IPS DF 6.9 (cell line): ENCODE measurements at places on chromosomes 13 and 19.

GRCh38 chr19:43768273-43769050, 12.3 kb downstream of the KCNN4 start:
- H3K4me1 ChIP-seq, result no peaks in the 10 kb centered on the region; the same call in 1 of the 2 replicates
- H3K4me3 ChIP-seq, result no peak overlapping the region
- DNase-seq, result no peak
- no peaks in the 10 kb centered on the region for H3K36me3 ChIP-seq

DNA sequence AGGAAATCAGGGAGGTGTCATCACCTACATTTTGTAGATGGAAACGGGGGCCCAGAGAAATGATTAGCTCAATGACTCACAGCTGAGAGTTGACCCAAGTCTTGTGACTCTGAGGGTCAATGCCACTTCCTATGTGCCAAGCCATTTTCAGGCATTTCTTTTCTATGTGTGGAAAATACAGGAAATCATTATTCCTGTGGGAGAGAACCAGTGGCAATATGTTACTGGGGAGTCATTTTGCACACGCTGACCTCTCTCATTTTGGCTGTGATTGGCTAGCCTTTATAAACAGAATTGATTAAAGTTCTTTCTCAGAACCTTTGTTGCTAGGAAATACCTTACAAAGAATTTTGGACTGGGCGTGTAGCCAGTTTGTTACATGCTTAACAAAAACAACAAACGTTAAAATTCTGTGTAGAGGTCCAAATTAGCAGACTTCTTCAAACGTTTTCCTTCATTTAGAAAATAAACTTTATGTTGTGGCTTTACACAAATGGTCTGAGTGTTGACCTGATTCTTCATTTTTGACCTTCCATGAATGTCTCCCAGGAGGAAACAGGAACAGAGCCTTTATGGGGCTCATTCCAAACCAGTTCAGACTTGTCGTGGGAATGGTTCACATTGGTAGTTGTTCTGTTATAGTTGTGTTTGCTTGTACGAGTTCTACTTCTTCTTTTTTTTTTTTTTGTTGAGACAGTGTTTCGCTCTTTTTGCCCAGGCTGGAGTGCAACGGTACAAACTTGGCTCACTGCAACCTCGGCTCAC, 11.4 kb downstream of the PCCA start:
- H3K4me3 ChIP-seq, result no peak overlapping the region
- H3K36me3 ChIP-seq, result no peaks in the 10 kb centered on the region; the same call in 1 of the 2 replicates
- H3K4me1 ChIP-seq, result 0 out of 2 replicates have a peak, but pooled peaks cover 2% of the 10 kb centered on the region

- no peak overlapping the region for H3K4me3 ChIP-seq
- no peaks in the 10 kb centered on the region for H3K4me1 ChIP-seq
- no peaks in the 10 kb centered on the region for H3K27me3 ChIP-seq
- no peak for DNase-seq
- no peak overlapping the region for H3K27ac ChIP-seq
Observed at GRCh38 chr19:7067716-7068115, 1.8 kb upstream of the ZNF557 start.

GRCh38 chr13:39600766-39601165, 2.2 kb downstream of the LHFPL6 start:
- H3K27ac ChIP-seq, result no peak overlapping the region
- H3K27me3 ChIP-seq, result no peaks in the 10 kb centered on the region; the same call in 1 of the 2 replicates
- H3K4me1 ChIP-seq, result no peaks in the 10 kb centered on the region

- H3K27me3 ChIP-seq, result no peaks in the 10 kb centered on the region
- H3K4me3 ChIP-seq, result no peak overlapping the region
- DNase-seq, result no peak
- H3K36me3 ChIP-seq, result no peaks in the 10 kb centered on the region
Observed at GRCh38 chr13:30968846-30969245, 36.4 kb downstream of the TEX26 start.

- H3K36me3 ChIP-seq, result no peaks in the 10 kb centered on the region
- H3K4me3 ChIP-seq, result no peak overlapping the region
- no peak overlapping the region for H3K27ac ChIP-seq
- no peaks in the 10 kb centered on the region for H3K4me1 ChIP-seq
- H3K27me3 ChIP-seq, result no peaks in the 10 kb centered on the region
- no peak for DNase-seq
Observed at GRCh38 chr13:63044589-63045313, 1629.1 kb upstream of the PCDH20 start.

GRCh38 chr19:34402074-34402600, 2.1 kb upstream of the PDCD2L start:
- H3K4me1 ChIP-seq, result no peaks in the 10 kb centered on the region; the same call in 1 of the 2 replicates
- DNase-seq, result no peak
- peaks cover 10% of the 10 kb centered on the region; the same call in 1 of the 2 replicates for H3K36me3 ChIP-seq
- H3K27me3 ChIP-seq, result no peaks in the 10 kb centered on the region

- DNase-seq, result peak; percentile 77
- H3K4me1 ChIP-seq, result peaks cover 6% of the 10 kb centered on the region; the same call in 1 of the 2 replicates
- no peak overlapping the region for H3K4me3 ChIP-seq
- no peaks in the 10 kb centered on the region for H3K27me3 ChIP-seq
- H3K27ac ChIP-seq, result no peak overlapping the region
- no peaks in the 10 kb centered on the region for H3K36me3 ChIP-seq
Observed at GRCh38 chr13:51125495-51126226, 14.6 kb upstream of the C13orf42 start.

GRCh38 chr13:46296921-46297320, 85.2 kb downstream of the LRRC63 start:
- DNase-seq, result no peak
- no peaks in the 10 kb centered on the region for H3K27me3 ChIP-seq
- no peak overlapping the region for H3K27ac ChIP-seq
- peaks cover 1% of the 10 kb centered on the region; the same call in 1 of the 2 replicates for H3K4me1 ChIP-seq

DNA sequence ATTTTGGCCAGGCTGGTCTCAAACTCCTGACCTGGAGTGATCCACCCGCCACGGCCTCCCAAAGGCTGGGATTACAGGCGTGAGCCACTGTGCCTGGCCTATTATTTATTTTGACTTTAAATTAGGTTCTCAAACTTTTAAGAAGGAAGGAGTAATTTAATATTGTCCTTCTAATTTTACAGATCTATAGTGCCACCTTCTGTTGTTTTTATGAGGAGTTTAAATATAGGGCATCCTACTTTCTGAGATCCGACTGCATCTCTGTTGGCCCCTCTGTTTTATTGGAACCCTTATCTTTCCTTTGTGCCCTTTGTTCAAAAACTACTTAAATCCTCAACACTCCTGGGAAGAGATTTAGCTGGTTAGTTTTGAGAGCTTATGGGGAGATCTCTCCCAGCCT, 25.4 kb upstream of the ZMYM5 start:
- DNase-seq, result no peak
- no peaks in the 10 kb centered on the region for H3K4me1 ChIP-seq
- no peak overlapping the region for H3K27ac ChIP-seq

- H3K4me3 ChIP-seq, result no peak overlapping the region
- H3K36me3 ChIP-seq, result 0 out of 2 replicates have a peak, but pooled peaks cover 4% of the 10 kb centered on the region
- peaks cover 2% of the 10 kb centered on the region; the same call in 1 of the 2 replicates for H3K4me1 ChIP-seq
- no peak for DNase-seq
Observed at GRCh38 chr19:2087621-2088100, 8.5 kb downstream of the MOB3A start.

DNA sequence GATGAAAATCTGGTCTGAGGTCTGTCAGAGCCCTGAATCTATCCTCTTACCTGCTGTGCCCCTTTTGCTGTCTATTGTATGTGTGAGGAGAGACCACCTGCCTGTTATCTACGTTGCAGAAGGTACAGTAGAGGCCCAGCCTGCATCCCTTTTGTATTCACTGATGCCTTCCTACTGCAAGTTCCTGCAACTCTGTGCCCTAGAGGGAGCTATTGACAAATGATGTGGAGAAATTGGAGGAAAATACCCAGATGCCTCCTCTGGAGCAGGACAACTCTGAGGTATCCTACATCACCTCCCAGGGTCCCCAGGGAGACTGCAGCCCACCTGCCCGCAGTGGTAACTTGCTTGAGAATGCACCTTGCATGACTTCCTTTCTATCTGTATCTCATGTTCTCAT, 33.7 kb downstream of the SIAH3 start:
- H3K36me3 ChIP-seq, result no peaks in the 10 kb centered on the region
- H3K4me1 ChIP-seq, result no peaks in the 10 kb centered on the region
- no peak overlapping the region for H3K4me3 ChIP-seq
- no peak for DNase-seq
- no peaks in the 10 kb centered on the region for H3K27me3 ChIP-seq

DNA sequence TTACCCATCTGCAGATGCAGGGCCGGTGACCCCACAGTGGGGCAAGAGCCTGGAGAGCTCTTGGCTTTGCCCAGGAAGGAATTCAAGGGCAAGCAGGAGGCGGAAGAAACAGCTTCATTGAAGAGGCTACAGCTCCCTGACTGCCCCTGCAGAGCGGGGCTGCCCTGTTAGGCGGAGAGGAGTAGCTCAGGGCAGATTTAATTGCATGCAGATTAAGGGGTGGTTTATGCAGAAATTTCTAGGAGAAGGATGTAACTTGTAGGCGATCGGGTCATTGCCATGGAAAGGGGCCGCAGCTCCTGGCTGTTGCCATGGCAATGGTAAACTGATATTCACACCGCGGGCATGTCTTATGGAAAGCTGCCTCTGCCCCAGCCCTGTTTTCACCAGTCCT, 94.1 kb downstream of the ATP11A start:
- peaks cover 4% of the 10 kb centered on the region for H3K4me1 ChIP-seq
- H3K27me3 ChIP-seq, result no peaks in the 10 kb centered on the region
- peaks cover 7% of the 10 kb centered on the region; the same call in 1 of the 2 replicates for H3K36me3 ChIP-seq
- no peak overlapping the region for H3K4me3 ChIP-seq

DNA sequence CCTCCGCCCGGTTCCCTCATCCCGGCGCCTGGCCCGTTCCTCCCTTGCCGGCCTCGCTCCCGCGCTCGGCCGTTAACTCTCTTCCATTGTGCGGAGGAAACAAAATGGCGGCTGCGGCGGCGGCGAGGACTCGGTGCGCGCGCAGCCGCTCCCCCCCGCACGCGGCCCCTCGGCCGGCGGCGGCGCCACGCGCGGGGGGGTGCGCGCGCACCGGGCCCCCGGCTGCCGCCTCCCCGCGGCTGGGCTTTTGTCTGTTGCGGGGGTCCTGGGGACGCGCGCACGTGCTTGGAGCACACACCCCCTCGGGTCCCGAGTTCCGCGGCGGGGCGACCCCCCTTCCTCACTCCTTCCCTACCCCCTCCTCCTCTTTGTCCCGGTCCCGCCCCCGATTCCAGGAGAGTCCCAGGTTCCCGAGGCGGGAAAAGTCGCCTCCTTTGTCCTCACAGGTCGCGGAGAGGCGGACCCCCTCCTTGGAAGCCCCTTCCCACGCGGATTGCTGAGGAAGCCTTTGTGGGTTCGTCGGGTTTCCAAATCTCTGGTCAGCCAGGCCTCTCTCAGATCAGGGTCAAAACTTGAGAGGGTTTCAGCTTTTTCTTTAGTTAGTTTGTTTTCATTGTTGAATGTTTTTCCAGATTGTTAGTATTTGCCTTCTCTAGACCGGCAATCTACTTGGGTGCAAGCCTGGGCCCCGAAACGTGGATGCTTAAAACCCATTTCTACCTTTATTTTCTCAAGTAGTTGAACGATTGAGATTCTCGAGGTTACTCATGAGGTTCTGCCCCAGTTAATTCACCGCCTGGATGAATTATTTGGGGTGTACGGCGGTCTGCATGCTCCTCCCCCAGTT, 687 bp downstream of the ILF3 start:
- no peak overlapping the region for H3K27ac ChIP-seq
- H3K36me3 ChIP-seq, result peaks cover 8% of the 10 kb centered on the region
- H3K4me1 ChIP-seq, result no peaks in the 10 kb centered on the region
- peak; percentile 58 for DNase-seq

DNA sequence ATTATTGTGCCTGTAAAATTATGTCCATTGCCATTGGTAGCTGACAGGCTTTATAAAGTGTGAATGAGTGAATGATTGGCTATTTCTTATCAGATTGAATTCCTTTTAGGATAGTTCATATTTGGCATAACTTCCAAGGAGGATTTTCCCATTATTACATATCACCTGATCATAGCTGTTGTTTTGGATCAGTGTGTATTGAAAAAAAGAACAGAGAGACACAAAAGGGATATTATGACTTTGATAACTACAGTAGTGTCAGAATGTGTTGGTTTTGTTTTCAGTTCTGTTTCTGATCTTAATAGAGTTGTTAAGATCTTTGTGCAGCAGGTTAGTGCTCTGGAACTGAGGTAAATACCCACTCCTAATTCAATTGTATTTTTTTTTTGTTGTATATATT, 103.8 kb downstream of the LRCH1 start:
- no peak overlapping the region for H3K4me3 ChIP-seq
- no peaks in the 10 kb centered on the region for H3K36me3 ChIP-seq
- H3K27me3 ChIP-seq, result no peaks in the 10 kb centered on the region

DNA sequence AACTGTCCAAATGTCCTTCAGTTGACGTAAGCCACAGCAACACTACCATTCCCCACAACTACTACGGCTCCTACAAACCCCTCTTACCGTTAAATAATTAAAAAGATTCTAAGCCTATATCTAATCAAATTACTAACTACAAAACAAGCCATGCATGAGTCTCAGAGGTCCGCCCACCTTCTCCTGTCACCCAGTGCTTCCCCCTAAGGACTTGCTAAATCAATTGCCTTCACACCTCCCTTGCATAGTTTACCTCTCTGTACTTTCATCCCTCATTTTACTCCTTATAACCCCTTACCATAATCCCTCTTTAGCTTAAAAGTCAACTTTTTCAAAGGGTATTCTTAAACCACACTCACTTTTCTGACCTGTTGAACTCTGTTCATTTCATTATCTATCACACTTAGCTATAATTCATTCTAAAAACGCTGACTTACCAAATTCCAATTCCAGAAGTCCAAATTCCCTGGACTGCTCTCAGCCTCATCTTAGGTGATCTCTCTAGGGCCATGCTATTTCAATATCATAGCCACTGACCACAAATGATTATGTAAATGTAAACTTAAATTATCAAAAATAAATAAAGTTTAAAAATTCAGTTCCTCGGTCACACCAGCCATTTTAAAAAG, 187.8 kb downstream of the DIAPH3 start:
- H3K27me3 ChIP-seq, result no peaks in the 10 kb centered on the region
- DNase-seq, result no peak
- no peak overlapping the region for H3K4me3 ChIP-seq
- no peaks in the 10 kb centered on the region for H3K4me1 ChIP-seq
- H3K27ac ChIP-seq, result no peak overlapping the region

- H3K27me3 ChIP-seq, result no peaks in the 10 kb centered on the region
- H3K27ac ChIP-seq, result no peak overlapping the region
- no peak overlapping the region for H3K4me3 ChIP-seq
Observed at GRCh38 chr13:110770678-110771077, 57.2 kb downstream of the ING1 start.

- no peak for DNase-seq
- H3K27me3 ChIP-seq, result no peaks in the 10 kb centered on the region
- no peak overlapping the region for H3K4me3 ChIP-seq
- no peaks in the 10 kb centered on the region for H3K4me1 ChIP-seq
Observed at GRCh38 chr13:22495819-22496218, 685.0 kb upstream of the SGCG start.

GRCh38 chr19:34642241-34642640, 34.7 kb downstream of the SCGB2B2 start:
- no peak overlapping the region for H3K4me3 ChIP-seq
- H3K27ac ChIP-seq, result no peak overlapping the region
- no peak for DNase-seq
- no peaks in the 10 kb centered on the region for H3K27me3 ChIP-seq
- H3K36me3 ChIP-seq, result no peaks in the 10 kb centered on the region

GRCh38 chr19:47272448-47273312, 2.0 kb upstream of the INAFM1 start:
- no peak for DNase-seq
- no peak overlapping the region for H3K27ac ChIP-seq
- peak overlapping the region; percentile 60; the same call in 1 of the 2 replicates for H3K4me3 ChIP-seq
- peaks cover 4% of the 10 kb centered on the region; the same call in 1 of the 2 replicates for H3K27me3 ChIP-seq
- H3K4me1 ChIP-seq, result 0 out of 2 replicates have a peak, but pooled peaks cover 1% of the 10 kb centered on the region
- peaks cover 4% of the 10 kb centered on the region; the same call in 1 of the 2 replicates for H3K36me3 ChIP-seq

- no peaks in the 10 kb centered on the region for H3K36me3 ChIP-seq
- DNase-seq, result no peak
- H3K4me3 ChIP-seq, result no peak overlapping the region
- no peaks in the 10 kb centered on the region for H3K4me1 ChIP-seq
- H3K27me3 ChIP-seq, result no peaks in the 10 kb centered on the region
- no peak overlapping the region for H3K27ac ChIP-seq
Observed at GRCh38 chr13:45048890-45049407, 59.6 kb downstream of the GPALPP1 start.
